Stimulated activated CD4-positive, alpha-beta T cell treated with anti-CD3 and anti-CD28 coated beads, Interleukin-12 subunit alpha, Interleukin-12 subunit beta, amount 100 ng/mL, for 4 hours (primary cell): ENCODE measurements at places on chromosomes 7 and 10.

DNA sequence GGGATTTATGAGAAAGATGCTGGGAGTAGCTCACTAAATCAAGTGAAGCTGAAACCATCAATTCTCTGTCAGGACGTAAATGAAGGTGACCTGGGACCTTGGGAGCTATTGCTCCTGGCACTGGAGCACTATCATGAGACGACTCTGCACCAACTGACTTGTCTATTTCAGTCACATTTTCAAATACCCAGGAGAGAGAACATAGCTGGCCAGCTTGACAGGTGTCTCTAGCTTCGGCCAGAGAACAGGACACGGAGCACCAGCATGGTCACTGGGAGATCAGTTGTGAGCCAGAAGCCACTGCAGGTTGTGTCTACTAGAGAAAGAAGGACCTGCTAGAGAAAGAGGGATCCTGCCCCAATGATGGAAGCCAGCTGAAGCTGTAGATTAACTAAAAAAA lies 17.4 kb upstream of the ATOH7 start:
- DNase-seq: no peak

- no peak for DNase-seq
Measured at GRCh38 chr7:41912851-41913567, 210.1 kb upstream of the INHBA start.

DNA sequence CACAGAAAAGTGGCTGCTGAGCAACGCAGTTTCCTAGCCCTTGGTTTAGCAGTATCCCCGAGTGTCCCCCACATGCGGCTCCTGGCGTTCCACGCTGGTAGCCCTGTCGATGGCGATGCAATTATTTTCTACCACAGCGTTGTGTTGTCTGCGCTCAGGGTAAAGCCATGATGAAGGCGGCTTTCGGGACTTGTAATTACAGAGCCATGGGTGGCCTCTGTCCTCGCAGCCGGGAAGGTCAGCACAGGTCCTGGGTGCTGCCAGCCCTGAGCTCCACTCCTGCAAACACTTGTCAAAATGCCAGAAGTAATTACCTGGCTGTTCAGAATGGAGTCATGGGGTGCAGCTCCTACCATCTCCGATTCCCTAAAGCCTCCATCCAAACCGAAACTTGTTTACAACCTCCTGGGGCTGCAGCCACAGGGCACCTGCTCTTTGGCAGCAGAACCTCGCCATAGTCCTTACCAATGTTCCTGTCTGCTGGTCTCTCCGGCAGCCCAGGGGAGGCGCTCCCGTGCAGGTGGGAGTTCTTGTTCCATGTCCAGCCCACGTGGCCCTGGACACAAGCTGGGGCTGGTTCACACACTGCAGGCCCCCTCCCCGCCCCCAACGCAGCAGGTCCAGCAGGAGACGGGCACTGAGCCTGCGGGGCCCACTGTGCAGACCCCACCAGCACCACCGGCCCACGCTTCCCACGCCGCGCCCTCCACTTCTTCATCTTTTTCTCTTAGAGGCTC lies 512.6 kb downstream of the PTPRN2 start:
- no peak for DNase-seq

DNA sequence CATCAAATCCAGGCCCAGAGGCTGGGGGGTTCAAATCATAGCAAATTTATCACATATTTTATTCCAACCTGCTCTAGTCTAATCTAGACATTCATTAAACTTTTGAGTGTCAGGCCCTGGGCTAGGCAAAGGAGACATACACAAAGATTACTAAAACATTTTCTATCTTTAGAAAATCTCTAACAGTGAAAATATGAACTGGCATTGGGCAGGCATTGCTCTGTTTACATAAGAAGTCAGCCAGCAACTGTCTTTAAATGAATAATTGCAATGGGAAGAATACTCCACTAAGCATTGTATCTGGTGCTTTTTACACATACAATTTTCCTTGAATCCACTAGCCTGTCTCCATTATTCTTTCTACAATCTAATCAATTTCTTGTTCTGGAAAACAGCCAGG lies 222.5 kb upstream of the LRRN3 start:
- DNase-seq: no peak

DNA sequence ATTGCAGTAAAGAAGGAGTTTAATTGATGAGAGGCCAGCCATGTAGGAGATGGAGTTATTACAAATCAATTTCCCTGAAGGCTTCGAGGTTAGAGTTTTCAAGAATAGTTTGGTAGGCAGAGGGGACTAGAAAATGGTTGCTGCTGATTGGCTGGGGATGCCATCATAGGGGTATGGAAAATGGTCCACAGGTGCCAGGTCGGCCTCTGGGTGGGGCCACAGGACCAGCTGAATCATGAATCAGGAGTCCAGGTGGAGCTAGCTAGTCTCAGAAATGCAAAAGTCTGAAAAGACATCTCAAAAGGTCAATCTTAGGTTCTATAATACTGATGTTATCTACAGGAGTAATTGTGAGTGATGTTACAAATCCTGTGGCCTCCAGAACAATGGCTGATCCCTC lies 714.0 kb upstream of the GHITM start:
- no peak for DNase-seq

- DNase-seq: no peak
Measured at GRCh38 chr7:2668401-2668800, 19.6 kb upstream of the AMZ1 start.

DNA sequence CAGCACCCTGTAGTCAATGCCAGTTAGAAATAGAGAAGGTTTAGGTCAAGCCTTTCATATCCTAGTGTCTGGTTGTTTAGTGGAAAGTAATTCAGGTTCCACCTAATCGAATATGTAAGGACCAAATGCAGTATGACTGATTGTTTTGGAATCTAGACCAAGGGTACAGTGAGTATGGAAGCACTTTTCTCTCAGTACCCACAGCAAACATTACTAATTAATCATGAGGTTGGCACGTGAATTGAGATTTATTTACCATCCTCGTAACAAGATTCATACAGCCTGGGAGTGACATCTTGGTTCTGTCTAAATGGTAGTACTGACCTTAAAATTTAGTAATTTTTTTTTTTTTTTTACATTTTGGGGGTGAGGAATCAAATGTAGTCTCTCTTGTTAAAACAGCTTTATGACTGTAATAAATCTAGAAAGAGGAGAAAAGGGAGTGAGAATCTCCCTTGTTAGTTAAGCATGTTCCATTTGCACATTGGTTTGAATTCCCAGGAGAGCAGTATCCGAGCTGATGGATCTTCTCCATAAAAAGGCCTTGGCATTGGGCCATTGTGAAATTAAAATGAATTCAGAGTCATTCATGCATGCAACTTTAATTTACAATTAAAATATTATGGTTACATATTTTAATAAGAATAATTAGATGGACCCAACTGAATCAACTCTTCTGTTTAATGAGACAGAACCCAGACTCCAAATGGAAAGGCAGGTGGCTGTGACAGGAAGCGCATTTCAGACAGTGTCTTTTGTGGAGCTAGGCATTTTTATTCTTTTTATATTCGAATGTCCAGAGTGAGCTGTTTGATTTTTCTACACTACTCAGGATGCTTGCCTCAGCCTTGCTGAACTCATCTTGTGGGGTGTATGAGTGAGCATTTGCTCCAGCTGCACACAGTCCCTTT lies 57.6 kb downstream of the SNX10 start:
- no peak for DNase-seq

GRCh38 chr10:73971636-73972354 lies 26.1 kb upstream of the VCL start:
- DNase-seq: no peak

GRCh38 chr10:100909501-100910263 lies 3.1 kb upstream of the SLF2 start:
- no peak for DNase-seq

DNA sequence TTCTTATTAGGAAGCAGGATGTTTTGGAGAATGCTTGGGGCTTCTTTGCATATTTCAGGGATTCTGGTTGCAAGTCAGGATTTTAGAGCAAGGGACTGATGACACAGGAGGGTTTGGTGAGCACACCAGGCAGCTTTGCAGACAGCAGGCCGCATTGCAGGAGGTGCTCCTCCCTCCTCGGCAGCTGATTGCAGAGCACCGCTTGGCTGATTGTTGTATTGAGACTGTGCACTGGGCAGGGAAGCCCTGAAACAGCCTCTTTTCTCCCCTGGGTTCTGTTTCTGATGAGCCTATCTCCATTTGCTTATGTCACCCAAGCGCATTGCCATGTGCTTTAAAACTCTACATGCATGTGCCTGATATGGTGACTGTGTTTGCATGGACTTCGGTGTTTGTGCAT lies 769.6 kb downstream of the GRID1 start:
- no peak for DNase-seq

- no peak for DNase-seq
Measured at GRCh38 chr10:50582766-50583762, 40.7 kb downstream of the SGMS1 start.

- no peak for DNase-seq
Measured at GRCh38 chr10:122554131-122555036, 6.2 kb upstream of the DMBT1 start.

GRCh38 chr10:66982792-66983474 lies 57.1 kb downstream of the LRRTM3 start:
- no peak for DNase-seq

DNA sequence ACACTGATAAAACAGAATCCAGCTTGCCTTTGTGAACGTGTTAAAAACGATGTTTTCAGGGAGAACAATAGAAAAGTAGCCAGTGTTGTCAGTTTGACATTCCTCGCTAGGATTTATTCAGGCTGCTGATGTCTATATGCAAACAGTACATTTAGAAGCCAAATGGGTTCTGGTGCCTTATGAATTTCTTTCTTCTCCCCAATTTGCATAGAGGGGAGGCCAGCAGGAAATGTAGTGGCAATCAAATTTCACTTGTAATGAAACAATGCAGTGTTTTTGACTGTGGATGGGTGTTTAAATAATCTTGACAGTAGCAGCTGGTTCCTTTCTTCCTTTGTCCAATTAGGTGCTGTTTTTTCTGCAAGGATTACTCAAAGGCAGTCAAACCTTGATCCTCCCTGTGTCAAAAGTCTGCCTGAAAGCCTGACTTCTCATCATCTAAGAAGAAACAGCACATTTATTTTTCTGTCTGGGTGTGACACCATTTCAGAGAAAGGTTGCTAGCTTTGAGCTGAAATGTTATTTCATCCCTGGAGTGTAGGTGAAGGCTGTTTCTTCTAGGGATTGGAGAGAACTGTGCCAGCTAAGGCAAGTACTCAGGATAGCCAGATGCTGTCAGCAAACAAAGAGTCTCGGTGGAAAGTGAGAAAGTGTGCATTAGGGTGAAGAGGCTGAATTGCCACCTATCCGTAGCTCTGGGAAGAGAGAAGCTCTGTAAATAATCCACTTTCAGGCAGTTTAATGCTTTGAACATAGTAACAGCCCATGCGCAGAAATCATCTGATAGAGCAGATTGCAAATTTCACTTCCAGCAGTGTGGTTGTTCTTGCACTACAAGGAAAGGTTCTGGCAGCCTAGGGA lies 36.6 kb upstream of the ZNRF2 start:
- DNase-seq: no peak

DNA sequence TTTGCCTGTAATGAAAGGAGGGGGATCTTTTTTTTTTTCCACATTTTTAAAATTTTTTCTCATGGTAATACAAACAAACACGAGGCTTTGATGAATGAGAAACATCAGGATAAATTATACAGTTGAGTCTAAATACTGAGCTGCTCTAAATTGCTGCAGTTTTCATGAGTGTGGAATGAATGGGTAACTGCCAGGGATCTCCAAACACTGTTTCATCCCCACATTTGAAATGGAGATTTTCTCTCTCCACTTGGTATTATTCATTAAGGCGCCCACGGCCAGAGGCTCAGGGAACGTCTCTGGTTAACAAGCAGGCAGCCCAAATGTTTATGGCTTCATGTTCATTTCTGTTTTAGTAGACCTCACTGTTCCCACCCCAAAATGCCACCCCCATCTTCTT lies 717.1 kb downstream of the GRID1 start:
- DNase-seq: no peak

DNA sequence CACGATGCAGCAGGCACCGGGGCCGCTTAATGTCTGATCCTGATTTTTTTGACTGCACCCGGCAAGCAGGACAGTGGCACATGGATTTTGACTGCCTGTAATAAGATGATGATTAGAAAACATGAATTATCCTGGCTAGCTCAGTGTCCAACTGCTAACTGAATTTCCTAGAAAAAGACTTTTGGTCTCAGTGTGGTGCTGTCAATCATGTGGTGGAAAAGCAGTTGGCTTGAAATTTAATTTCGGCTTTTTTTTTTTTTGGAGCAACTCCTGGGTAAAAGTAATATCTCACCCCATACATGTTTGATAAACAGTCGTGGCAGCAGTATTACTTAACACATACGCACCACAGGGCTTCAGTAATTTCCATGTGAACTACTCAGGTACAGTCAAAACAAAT lies 227.7 kb downstream of the FANK1 start:
- no peak for DNase-seq

GRCh38 chr7:105532709-105533460 lies 884 bp downstream of the RINT1 start:
- no peak for DNase-seq

GRCh38 chr7:146346096-146346495 lies 229.5 kb downstream of the CNTNAP2 start:
- no peak for DNase-seq

DNA sequence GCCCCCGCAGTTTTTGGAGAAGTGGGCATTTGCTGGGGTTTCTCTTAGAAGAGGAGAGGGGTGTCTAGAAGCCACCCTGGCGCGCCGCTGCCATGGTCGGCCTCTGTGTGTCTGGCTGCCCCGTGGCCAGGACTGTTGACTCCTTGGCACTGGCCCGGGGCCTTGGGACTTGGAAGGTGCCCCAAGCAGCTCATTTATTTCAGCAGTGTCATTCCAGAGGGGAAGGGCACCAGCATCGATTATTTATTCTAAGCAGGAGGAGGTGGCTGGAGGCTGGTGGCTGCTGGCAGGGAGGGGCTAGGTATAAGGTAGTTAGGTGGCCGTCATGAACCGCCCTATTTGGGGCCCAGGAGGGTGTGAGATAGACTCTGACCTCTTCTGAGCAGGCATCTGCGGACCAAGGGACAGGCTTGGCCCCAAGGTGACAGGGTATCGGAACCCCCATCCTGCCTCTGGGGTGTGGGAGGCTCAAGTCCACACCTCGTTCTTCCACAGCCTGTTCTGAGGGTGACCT lies 1.6 kb downstream of the GTF2IRD1 start:
- no peak for DNase-seq

- no peak for DNase-seq
Measured at GRCh38 chr7:155343661-155344121, 46.0 kb downstream of the INSIG1 start.

DNA sequence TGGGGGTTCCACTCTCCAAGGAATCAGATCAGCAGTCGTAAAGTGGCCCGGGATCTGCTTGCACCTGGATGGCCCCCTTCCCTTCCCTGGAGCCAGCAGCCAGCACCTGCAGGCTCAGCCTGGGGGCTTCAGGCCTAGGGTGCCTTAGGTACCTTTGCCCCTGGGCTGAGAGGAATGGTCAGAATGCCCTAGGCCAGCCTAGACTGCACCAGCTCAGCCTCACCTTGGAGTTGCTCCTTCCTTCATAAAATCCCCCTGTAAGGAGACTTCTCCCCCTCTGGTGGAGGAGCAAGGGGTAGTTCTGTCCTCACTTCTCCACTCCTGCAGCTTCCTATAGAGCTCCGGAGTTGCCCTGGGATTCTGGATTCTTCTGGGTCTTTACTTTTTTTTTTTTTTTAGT lies 32.4 kb upstream of the LBX1 start:
- no peak for DNase-seq

GRCh38 chr7:50662041-50662694 lies 97.0 kb upstream of the DDC start:
- DNase-seq: no peak

GRCh38 chr7:109864230-109864629 lies 1226.7 kb upstream of the LRRN3 start:
- no peak for DNase-seq
